CD8-positive, alpha-beta memory T cell (primary cell): ENCODE measurements at places on chromosomes 11 and 22. TPM values are rescaled to one million over a fixed set of nuclear protein-coding genes. Genes with fewer than 3 reads are reported as not detected.

The ZC3H12C gene
- total RNA-seq: 1.9 TPM

The OR6A2 gene
- not detected for total RNA-seq

The ZBTB16 gene
- total RNA-seq: 2.1 TPM

DNA sequence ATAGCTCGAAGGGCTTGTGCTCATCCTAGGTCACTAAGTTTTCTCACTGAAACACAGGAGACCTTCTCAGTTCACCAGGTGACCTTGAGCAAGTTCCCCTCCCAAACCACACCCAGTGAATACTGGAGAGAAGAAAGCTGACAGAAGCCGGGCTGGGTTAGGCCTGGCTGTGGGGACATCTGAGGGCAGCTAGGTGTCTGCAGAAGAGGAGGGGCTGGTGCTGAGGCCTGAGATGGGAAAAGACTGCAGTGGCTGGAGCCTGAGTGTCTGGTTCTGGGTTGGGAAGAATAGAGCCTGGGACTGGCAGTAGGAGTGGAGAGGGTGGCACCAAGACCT, 602 bp upstream of the INPP5J start:
- DNase-seq: no peak

DNA sequence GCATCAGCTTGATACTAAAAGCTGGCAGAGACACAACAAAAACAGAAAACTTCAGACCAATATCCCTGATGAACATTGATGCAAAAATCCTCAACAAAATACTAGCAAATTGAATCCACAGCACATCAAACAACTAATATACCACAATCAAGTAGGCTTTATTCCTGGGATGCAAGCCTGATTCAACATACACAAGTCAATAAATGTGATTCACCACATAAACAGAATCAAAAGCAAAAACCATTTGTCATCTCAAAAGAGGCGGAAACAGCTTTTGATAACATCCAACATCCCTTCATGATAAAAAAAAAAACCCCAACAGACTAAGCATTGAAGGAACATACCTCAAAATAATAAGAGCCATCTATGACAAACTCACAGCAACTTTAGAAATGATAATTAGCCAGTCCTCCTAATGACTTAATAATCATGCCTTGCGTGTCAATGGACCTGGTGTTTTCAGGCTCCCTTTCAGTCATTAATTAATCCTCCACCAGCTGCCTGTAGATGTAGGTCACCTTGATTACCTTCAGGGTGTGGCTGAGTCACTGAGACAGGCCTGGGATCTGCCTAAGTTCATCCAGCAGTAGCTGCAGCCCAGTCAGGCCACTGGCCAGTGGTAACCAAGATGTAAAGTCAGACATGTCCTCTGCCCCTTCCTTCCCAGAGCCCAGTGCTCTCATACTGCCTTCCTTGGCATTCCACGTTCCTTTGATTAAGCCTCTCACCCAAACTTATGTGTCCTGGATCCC, 109.8 kb downstream of the EHF start:
- no peak for DNase-seq

DNA sequence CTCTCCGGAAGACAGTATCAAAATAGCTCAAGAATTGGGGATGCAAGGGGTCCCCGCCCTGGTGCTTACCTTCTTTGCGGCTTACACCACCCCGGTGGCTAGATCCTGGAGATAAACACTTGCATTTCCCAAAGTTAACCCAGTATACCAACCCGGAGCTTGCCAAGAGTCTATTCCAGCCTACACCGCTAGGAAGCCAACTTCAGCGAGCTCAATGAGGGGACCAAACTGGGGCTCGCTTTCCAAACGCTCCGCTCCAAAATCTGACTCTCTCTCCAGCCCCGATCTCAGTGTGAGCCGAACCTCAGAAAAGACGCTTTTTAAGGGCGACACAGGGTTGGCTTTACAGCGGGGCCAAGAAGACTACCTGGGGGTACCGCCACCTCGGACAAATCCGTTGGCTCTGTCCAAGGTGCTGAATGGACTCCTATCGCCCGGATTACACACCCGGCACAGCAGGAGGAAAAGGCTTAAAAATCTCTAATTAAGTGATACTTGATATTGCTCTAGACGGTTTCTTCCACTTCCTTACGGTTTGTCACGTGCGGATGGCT, 20.1 kb upstream of the BDNF start:
- DNase-seq: no peak

The SHISAL1 gene
- total RNA-seq: not detected

- no peak for DNase-seq
These were observed 43.9 kb downstream of the PDE3B start for GRCh38 chr11:14687456-14687855.

DNA sequence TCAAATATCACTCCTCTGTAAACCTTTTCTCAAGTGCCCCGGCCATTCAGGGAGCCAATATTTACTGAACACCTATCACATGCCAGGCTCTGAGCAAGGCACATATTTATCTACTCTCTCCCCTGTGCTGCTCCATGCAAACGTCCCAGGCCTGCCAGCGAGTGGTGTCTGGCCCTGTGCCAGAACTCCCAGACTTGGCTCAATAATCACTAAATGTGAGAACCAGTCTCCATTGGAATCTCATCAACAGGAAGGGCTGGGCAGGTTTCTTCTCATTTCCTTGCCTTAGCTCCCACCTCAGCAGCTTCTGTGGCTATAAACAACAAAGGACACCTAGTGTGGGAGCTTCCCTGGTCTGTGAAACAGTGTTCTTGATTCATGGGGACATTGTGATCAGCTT, 21.7 kb downstream of the RASSF10 start:
- no peak for DNase-seq

DNA sequence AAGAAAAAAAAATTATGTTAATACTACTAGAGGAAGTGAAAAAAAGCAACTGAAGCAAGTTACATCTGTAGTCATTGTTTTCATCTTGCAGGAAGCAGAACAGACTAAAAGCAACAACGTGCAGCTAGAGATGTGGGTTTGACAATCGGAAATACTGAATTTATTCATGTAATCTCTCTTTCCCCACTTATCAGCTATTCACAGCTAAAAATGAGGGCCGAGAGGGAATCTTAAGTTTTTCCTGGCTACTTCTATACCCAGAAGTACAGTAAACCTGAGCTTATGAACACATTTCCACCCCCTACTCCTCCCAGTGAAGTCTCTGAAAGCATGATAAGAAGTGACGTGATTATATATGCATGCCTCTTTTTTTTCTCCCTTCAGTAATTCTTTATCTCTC, 116.5 kb downstream of the SPON1 start:
- DNase-seq: no peak

GRCh38 chr11:86174101-86175046, 70.2 kb upstream of the EED start:
- no peak for DNase-seq

GRCh38 chr11:115324581-115325432, 179.4 kb downstream of the CADM1 start:
- DNase-seq: peak; percentile 48

The HEPACAM gene
- total RNA-seq: not detected

DNA sequence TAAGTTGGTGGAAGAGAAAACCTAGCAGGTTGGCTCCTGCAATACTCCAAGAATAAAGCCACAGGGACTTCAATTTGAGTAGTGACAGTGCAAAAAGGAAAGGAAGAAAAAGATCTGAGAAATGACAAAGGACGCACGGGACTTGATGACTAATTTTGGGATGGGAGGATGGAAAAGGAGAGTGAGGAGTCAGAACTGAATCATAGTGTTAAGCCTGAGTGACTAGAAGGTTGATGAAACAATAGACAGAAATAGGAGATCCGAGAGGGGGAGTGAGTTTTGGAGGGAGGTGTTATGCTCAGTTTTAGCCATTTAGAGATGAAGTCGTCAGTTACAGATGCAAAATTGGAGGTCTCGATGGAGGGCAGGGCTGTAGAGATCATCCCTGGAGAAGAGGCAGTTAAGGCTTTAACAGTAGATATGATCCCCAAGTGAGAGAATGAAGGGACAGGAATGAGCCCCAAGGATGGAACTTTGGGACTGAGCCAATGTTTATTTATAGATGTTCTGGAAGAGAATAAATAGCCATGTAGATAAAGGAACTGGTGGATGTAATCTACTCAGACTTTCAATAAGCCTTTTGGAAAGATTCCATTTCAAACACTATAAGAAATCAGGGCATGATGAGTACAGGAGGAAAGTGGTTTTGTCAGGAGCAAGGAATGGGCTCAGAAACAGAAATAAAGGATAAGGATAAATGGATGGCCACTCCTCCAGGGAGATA, 108.9 kb upstream of the NCAM1 start:
- DNase-seq: no peak

DNA sequence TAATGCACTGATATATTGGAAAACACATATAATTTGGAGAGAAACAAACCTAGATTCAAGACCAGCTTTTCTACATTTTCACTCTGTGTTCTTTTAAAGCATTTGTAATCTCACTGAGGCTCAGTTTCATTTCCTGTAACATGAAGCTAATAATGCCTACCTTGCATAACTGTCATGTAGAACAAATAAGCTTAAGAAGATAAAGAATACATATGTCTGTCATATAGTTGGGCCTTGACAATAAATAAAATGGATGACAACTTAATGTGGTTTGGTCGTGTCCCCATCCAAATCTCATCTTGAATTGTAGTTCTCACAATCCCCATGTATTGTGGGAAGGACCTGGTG, 35.2 kb upstream of the FIBIN start:
- no peak for DNase-seq

DNA sequence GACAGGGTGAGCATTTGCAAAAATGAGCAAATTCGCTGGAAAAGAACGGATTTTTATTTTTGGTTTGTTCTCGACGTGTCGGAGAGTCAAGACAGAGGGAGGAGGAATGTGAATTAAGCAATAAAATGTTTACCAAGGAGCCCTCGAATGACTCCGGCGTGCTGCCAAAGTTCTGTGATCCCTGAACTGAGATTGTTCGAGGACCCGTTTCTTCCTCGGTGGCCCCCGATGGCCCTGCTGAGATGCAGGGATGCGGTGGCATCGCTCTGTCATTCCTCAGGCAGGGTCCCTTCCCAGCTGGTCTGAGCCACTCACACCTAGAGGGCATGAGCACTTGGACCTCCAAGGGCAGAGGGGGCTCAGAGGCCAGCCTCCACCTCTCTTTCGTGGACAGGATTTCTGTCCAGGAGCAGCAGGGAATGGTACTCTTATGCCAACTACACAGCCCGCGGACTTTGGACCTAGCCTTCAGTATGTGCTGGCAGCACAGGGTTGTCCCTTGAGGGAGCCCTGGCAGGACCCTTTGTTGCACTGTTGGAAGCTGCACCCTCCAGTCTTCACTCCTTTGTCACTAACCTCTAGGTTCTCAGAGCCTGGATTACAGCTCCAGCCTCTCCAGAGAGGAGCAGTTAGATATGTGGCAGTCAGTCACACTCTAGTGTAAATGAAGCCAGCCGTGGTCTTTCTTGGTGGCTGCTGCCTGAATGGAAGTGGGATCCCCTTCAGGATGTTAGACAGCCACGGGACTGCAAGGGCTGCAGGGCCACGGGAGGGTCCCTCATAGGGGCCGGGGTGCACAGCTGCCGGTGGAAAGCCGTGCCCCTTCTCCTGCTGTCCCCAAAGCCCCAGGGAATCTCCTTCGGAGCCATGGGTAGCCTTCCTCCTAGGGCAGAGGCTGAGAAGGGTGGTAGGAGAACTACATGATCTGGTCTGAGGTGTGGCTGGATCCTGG, 109.4 kb upstream of the ANO1 start:
- no peak for DNase-seq

- DNase-seq: no peak
These were observed 8.0 kb downstream of the CSDC2 start for GRCh38 chr22:41568811-41569210.

DNA sequence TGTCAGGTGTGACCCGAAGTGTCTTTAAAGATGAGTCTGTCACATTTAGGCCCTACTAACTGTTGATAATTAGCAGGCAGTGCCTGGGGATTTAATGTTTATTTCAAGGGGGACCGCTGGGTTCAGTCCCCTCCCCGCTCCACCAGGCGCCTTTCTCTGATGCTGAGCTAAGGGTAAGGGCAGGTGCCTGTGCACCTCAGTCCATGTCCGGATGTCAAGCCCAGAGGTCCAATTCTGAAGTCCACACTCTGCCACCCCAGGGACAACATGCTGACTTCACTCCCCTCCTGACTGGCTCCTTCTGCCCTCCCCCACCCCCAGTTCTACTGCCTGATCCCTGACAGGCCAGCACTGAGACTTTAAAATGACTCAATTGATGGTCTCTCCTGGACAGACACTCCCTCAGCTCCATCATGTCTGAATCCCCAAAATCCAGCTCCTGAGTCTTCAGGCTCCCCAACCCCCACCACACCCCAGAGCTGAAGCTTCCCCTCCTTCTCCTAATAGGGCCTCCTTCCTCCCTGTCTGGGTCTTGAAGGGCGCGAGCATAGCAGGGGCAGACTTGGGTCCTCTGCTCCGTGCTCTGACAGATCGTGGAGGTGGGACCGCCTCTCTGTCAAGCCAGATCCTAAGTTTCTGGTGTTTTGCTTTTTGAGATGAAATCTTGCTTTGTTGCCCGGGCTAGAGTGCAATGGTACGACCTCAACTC, 49.8 kb upstream of the ANO1 start:
- no peak for DNase-seq

The C1QTNF5 gene
- total RNA-seq: not detected

The P2RY2 gene
- not detected for total RNA-seq

DNA sequence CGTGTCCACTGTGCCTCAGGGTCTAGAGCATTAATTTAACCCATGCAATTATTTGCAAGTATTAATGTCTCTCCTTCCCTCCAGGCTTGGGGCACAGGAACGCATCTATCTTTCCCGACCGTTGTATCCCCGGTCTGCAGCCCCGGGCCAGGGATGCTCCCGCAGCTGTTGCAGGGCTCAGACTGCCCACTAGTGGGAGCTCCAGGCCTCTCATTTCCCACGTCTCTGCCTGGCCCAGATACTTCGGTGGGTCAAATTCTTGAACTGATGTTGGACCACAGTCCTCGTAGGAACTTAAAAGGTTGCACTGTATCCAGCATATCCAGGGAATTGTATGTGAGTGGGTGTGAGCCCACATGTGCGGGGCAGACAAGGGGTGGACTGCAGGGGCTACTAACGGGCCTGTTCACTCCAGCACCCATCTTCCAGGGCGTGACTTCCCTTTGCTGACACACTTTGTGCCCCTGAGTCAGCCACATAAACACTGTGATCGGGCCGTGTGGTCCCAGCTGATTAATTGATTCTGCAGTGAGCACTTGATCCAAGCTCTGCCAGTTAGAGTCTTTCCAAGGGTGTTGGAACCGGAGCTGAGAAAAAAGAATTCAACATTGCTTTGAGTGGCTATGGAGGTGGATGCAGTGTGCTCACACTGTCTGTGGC, 451.3 kb downstream of the TBC1D22A start:
- peak; percentile 23 for DNase-seq

- peak; percentile 16 for DNase-seq
These were observed 706 bp upstream of the SCYL1 start for GRCh38 chr11:65524014-65524740.

The FLRT1 gene
- total RNA-seq: not detected

GRCh38 chr11:27574342-27574741, 67.8 kb upstream of the LIN7C start:
- no peak for DNase-seq

GRCh38 chr22:43213051-43213450, 26.1 kb upstream of the TTLL12 start:
- DNase-seq: no peak
